ENCODE measurements at places on chromosomes 5 and 9. TPM values are rescaled to one million over a fixed set of nuclear protein-coding genes. Genes with fewer than 3 reads are reported as not detected.
A peak's percentile ranks its signal among the peaks of the same experiment; 100 is the strongest.

GRCh38 chr5:92332039-92332438, 948.9 kb upstream of the ARRDC3 start:
- no peak for DNase-seq
- no peak overlapping the region for H3K4me3 ChIP-seq
- no peaks in the 10 kb centered on the region for H3K4me1 ChIP-seq
- H3K27ac ChIP-seq, result no peak overlapping the region
- no peaks in the 10 kb centered on the region for H3K36me3 ChIP-seq

- H3K36me3 ChIP-seq, result no peaks in the 10 kb centered on the region
- peaks cover 16% of the 10 kb centered on the region for H3K27me3 ChIP-seq
- H3K4me1 ChIP-seq, result no peaks in the 10 kb centered on the region
- no peak overlapping the region for H3K4me3 ChIP-seq
- no peak for DNase-seq
- no peak overlapping the region for H3K27ac ChIP-seq
Measured at GRCh38 chr5:150301170-150301505, 1.6 kb downstream of the ARSI start.

DNA sequence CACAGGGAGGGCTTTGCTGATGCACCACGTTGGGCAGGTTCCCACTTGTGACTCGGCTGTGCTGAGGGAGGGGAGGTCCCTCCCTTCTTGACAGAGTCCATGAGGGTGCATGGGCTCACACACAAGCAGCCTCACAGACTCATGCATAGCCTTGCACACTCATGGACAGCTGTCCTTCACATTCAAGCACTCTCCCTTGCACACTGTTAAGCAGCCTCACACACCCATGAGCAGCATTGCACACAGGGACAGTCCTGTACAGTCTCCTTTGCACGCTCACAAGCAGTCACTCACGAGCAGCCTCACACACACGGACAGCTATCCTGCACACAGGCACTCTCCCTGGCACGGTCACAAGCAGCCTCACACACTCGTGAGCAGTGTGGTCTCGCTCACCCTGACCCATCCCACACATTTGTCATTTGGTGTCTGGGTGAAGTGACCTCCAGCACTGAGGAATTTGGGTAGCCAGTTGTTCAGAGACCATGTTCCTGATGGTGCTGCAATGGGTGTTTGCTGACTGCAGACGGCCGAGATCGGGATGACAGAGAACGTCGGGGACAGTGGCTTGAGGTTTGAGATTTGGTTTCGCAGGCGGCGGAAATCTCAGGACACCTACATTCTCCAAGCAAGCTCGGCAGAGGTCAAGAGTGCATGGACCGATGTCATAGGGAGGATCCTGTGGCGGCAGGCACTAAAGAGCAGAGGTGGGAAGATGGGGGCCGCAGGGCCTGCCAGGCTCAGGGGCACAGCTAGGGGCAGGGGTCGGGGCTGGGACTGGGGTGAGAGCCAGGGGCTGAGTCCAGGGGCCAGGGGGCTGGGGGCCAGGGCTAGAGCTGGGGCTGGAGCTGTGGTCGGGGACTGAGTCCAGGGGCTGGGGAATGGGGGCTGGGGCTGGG, 17.7 kb upstream of the LRRC14B start:
- H3K4me3 ChIP-seq, result no peak overlapping the region
- H3K27me3 ChIP-seq, result no peaks in the 10 kb centered on the region
- no peak overlapping the region for H3K27ac ChIP-seq
- DNase-seq, result no peak

GRCh38 chr5:119079318-119079921, 8.5 kb downstream of the DMXL1 start:
- H3K27me3 ChIP-seq, result no peaks in the 10 kb centered on the region
- no peaks in the 10 kb centered on the region for H3K4me1 ChIP-seq
- no peak overlapping the region for H3K27ac ChIP-seq
- H3K36me3 ChIP-seq, result no peaks in the 10 kb centered on the region
- no peak for DNase-seq

DNA sequence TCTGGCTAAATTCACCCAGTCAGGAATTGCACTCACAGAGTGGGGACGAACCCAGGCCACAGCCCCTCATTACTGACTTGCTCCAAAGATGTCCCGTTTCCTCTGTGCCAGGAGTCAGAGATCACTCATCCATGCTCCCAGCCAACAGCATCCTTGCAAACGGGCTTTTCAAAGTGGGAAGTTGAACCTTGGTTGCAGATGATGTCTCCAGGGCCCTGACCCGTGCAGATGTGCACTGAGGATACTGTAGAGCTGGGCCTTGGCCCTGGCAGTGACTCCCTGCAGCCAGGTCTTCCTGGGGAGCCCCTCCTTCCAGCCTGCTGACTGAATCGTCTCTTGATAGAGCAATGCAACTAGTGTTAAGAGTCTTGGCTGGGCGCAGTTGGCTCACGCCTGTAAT, 22.3 kb downstream of the TCF7 start:
- H3K4me1 ChIP-seq, result no peaks in the 10 kb centered on the region
- DNase-seq, result no peak

DNA sequence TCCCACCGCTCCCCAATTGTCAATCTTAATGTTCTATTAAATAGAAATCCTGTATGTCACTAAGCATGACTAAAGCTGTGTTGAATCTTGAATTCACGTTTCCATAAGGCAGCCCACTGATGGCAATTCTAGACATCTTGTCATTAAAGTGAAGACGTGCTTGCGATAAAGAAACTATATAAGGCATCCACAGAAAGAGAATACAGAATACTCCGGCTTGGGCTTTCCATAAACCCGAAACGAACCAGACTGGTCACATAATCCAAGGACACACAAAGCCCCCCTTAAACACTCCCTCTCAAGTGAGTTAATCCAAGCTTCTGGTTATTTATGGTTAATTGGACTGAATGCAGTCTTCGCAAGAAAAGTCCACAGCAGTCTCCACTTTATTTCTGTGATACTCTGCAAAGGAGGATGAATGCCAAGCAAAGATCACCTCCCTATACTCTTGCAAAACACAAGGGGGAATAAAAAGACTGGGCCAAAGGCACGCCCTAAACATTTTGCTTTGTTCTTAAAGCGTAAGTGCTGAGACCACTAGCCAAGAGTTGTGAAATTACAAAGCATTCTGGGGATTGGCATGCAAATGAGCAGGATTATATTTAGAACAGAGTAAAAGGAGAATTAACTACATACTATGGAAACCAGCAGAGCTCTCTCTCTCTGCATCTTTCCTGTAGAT, 54.7 kb downstream of the DPYSL3 start:
- no peaks in the 10 kb centered on the region for H3K4me1 ChIP-seq
- H3K36me3 ChIP-seq, result no peaks in the 10 kb centered on the region
- H3K27ac ChIP-seq, result peak overlapping the region; percentile 75
- no peak overlapping the region for H3K4me3 ChIP-seq

The UAP1L1 gene
- 9.0 TPM for total RNA-seq

The DMAC1 gene
- 98.8 TPM for total RNA-seq
